ENCODE measurements at places on chromosomes 7 and 10. TPM values are rescaled to one million over a fixed set of nuclear protein-coding genes. Genes with fewer than 3 reads are reported as not detected.
A peak's percentile ranks its signal among the peaks of the same experiment; 100 is the strongest.

DNA sequence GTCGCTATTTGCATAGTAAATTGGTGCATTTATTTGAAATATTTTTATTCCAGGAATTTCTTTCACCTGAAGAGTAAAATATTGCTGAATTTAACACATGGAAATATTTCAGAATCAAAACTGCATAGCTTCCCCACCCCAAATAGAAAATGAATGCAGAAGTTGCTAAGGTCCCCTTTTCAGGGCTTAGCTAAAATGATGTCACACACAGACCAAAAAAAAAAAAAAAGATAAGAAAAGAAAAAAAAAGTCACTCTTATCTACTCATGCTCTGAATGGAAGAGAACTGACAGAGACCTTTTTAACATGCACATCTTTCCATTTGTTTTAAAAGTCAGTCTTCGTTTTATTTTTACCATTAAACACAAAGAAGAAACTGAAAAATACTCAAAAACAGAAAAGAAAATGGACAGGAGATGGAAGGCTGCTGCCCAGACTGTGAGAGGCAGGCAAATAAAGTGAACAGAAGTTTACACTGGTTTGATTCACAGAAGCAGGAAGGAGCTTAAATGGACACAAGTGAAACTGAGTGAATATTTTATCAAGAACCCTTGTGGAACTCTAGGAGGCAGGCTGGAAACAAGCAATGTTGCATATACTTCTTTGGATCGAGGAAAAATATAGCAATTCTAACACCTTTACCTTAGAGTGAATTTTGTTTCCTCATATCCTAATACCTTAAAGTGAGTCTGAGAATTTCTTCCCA, 32.0 kb downstream of the PSMC2 start:
- DNase-seq = no peak
- H3K4me1 ChIP-seq = no peaks in the 10 kb centered on the region
- H3K36me3 ChIP-seq = no peaks in the 10 kb centered on the region
- no peak overlapping the region for H3K4me3 ChIP-seq
- no peak overlapping the region for H3K27ac ChIP-seq

DNA sequence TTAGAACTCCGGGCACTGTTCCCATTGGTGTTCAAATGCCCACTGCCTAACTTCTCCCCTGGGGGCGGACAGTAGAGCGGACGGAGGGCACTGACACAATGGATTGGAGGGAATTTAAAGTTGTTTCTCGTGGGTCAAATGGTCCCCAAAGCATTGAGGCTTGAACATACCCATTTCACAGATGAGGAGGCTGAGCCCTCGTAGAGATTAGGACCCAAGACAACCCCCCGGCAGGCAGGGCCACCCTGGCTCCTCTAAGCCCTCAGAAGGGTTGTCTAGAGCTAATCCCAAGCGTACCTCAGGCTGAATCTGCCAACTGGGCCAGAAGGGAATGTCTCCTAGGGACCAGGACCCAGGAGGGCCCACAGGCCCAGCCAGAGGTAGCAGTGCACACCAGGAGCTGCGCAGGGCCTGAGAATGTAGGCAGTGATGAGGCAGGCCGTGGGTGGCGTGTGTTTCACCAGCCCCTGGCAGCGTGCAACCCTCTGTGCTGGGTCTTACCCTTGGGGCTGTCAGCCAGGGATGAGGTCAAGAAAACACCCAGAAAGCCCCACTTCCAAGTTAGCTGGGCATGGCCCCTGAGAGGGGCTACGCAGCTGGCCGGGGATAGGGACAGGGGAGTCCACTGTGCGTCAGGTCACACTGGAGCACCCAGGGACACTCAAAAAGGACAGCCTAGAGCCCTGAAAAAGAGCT, 5.8 kb downstream of the AIFM2 start:
- no peak overlapping the region for H3K4me3 ChIP-seq
- H3K27ac ChIP-seq = no peak overlapping the region
- DNase-seq = no peak
- H3K4me1 ChIP-seq = peaks cover 10% of the 10 kb centered on the region

DNA sequence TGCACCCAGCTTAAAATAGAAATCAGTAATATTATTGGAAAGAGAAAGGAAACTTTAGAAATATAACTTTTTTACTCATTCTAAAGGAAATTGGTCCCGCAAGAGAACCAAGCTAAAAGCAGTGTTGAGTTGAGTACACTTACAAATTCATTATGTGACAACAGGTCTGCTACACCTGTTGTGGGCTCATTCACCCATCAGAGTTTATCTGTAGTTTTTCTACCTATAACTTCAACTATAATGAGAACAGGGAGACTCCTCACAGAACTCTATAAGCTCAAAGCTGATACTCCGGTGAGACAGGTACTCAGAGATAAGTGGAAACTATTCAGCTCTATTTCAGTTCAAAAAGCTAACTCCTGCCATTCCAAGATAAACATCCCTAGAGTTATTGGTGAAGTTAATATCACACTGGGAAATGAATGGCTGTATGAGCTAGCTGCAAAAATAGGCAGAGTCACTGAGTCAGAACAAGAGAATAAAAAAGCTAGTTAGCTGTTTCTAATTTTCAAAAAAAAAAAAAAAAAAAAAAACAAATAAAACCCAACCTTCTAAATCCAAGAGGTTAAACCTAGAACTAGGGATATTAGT, 121.3 kb downstream of the PPP1R3A start:
- no peak for DNase-seq
- no peaks in the 10 kb centered on the region for H3K27me3 ChIP-seq
- H3K4me3 ChIP-seq = no peak overlapping the region
- H3K27ac ChIP-seq = no peak overlapping the region
- no peaks in the 10 kb centered on the region for H3K4me1 ChIP-seq

The CTBP2 gene
- 83.8 TPM for total RNA-seq

The SUN3 gene
- total RNA-seq = not detected

The PTF1A gene
- total RNA-seq = not detected

The GIMAP2 gene
- total RNA-seq = 9.9 TPM

DNA sequence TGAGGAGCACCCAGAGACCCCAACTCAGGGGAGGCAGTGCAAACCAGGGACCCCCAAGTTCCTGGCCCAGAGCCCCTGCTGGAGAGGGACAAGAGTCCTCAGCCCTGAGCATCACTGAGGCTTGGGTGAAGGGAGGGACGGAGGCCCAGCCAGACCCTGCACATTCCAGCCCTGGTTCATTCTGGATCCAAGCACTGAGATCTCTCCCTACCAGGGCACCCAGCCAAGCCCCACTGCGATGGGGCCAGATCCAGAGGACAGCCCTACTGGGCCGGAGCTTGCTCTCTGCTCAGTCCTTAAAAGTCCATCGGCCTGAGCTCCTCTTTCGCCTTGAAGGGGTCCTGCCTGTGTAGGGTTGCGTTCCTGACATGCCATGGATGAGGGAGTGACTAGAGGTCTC, 40.5 kb upstream of the RABGEF1 start:
- H3K4me1 ChIP-seq = no peaks in the 10 kb centered on the region
- no peak overlapping the region for H3K4me3 ChIP-seq
- no peaks in the 10 kb centered on the region for H3K27me3 ChIP-seq
- H3K27ac ChIP-seq = no peak overlapping the region

DNA sequence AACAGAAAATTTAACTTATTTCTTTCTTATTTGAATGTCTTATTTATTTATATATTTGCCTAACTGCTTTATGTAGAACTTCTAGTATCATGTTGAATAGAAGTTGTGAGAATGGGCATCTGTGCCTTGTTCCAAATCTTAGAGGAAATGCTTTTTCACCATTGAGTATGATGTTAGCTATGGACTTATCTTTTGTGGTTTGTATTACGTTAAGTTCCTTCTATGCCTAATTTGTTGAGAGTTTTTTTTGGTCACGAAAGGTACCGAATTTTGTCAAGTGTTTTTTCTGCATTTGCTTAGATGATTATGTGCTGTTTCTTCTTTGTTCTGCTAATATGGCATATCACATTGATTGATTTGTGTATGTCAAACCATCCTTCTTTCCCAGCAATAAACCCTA, 161.0 kb upstream of the TRIM24 start:
- no peak overlapping the region for H3K27ac ChIP-seq
- H3K4me3 ChIP-seq = no peak overlapping the region
- no peaks in the 10 kb centered on the region for H3K4me1 ChIP-seq
- no peaks in the 10 kb centered on the region for H3K36me3 ChIP-seq
- no peaks in the 10 kb centered on the region for H3K27me3 ChIP-seq

GRCh38 chr10:60388709-60389301, 870 bp downstream of the ANK3 start:
- no peak overlapping the region for H3K27ac ChIP-seq
- DNase-seq = no peak
- H3K4me3 ChIP-seq = no peak overlapping the region
- no peaks in the 10 kb centered on the region for H3K27me3 ChIP-seq
- H3K36me3 ChIP-seq = no peaks in the 10 kb centered on the region
- no peaks in the 10 kb centered on the region for H3K4me1 ChIP-seq

The ETV1 gene
- total RNA-seq = 1.6 TPM

DNA sequence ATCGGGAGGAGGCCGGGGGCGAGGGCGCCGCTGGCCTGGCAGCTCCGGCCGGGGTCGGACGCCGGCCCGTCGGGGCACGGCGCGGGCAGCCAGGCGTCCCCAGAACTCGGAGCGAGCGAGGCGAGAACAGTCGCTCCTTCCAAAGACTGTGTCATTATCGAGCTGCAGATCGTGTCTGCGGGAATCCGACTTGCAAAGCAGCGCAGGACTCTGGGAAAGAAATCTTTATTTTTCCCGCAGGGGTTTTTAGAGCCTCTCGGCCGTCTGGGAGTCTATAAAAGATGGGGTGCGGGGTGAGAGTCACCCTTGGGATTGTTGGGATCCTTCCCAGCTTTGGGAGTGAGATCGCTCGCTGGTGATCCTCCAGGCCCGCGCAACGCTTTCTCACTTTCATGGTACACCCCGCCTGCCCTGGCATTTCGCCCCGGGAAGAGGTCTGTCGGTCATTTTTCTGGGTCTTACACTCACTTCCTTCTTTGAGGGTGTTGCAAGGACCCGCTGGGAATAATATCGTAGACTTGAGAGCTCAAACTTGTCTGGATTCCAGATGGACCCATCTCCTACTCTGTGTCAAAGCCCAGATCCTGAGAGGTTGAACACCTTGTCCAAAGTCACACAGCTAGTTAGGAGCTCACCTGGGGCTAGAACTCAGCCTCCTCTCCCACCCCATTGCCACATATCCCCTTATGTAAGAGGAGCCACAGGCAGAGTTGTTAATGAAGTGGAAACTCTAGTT, 1.0 kb downstream of the UBTD1 start:
- no peaks in the 10 kb centered on the region for H3K27me3 ChIP-seq
- H3K27ac ChIP-seq = peak overlapping the region; percentile 89
- peak; percentile 20 for DNase-seq

DNA sequence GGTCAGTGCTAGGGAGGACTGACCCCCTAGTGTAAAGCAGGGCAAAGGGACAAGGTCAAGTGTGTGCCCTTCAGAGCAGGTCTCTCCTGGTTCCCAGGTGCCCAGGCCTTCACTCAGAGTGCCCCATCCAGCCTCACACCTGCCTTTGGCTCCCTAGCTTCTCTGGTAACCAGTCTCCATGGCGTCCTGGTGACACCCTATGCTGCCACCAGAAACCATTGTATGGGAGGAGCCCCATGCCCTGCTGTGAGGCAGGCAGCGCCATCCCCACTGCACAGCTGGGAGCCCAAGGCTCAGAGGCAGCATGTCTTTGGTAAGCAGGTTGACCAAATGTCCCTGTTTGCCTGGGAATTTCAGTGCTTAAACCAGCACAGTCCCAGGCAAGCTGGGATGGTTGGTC, 33.1 kb upstream of the HMX3 start:
- H3K36me3 ChIP-seq = no peaks in the 10 kb centered on the region
- no peaks in the 10 kb centered on the region for H3K4me1 ChIP-seq
- no peak overlapping the region for H3K27ac ChIP-seq
- DNase-seq = no peak
- no peak overlapping the region for H3K4me3 ChIP-seq

- H3K27ac ChIP-seq = no peak overlapping the region
- no peaks in the 10 kb centered on the region for H3K27me3 ChIP-seq
- no peak for DNase-seq
- no peak overlapping the region for H3K4me3 ChIP-seq
Measured at GRCh38 chr10:132861116-132861691, 75.3 kb upstream of the NKX6-2 start.

GRCh38 chr7:142880876-142881505, 4.6 kb downstream of the TRPV6 start:
- H3K27me3 ChIP-seq = no peaks in the 10 kb centered on the region
- H3K4me1 ChIP-seq = no peaks in the 10 kb centered on the region
- peak; percentile 63 for DNase-seq
- no peaks in the 10 kb centered on the region for H3K36me3 ChIP-seq

GRCh38 chr7:5425507-5426225, 2.0 kb upstream of the TNRC18 start:
- peak overlapping the region; percentile 88 for H3K4me3 ChIP-seq
- H3K27me3 ChIP-seq = no peaks in the 10 kb centered on the region
- peak overlapping the region; percentile 96 for H3K27ac ChIP-seq
- peak; percentile 75 for DNase-seq
- no peaks in the 10 kb centered on the region for H3K36me3 ChIP-seq

- H3K4me3 ChIP-seq = no peak overlapping the region
- DNase-seq = no peak
- H3K4me1 ChIP-seq = no peaks in the 10 kb centered on the region
- H3K36me3 ChIP-seq = no peaks in the 10 kb centered on the region
Measured at GRCh38 chr7:87032604-87033339, 26.7 kb downstream of the ELAPOR2 start.

The LIPK gene
- total RNA-seq = not detected

DNA sequence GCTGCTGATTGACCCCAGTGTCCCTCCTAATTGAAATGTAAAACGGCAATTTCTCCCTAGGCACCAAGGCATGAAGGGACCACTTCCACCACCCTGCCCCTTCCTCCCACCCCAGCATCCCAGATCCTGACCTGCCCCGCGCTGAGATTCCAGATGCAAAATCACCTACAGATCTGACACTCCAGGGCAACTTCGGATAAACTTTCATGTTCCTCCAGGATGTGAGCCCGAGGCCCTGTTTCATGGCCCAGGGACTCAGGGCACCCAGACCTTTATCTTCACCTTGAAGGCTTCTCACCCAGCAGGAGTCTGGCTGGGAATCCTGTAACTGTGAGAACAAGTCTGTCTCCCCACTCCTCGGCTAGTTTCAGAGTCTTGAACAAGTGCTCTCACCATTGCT, 361.8 kb downstream of the PLXNA4 start:
- H3K27me3 ChIP-seq = no peaks in the 10 kb centered on the region
- DNase-seq = no peak

The CPXM2 gene
- 18.2 TPM for total RNA-seq
